Fibroblast of skin of scalp (primary cell): ENCODE measurements at places on chromosomes 5 and 9.
A peak's percentile ranks its signal among the peaks of the same experiment; 100 is the strongest.

- DNase-seq = no peak
These were observed 519 bp downstream of the HSPA5 start for GRCh38 chr9:125240649-125240999.

DNA sequence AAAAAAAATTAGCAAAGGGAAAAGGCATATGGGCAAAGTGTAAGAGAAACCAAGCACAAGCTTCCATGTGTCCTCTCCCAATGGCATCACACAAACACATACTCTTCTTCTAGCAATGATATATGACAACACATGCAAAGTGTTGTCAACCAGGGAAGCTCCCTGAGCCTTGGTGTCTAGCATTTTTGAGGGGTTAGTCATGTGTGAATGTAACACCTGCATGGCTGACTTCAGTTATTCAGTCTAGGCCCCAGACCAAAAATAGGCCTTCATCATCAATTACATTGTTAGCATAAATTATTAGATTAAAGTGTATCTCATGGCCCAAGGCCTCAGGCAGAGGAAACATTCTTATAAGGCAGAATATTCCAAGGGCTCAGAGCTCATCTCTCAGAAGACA lies 450.0 kb downstream of the TLE1 start:
- no peak for DNase-seq

DNA sequence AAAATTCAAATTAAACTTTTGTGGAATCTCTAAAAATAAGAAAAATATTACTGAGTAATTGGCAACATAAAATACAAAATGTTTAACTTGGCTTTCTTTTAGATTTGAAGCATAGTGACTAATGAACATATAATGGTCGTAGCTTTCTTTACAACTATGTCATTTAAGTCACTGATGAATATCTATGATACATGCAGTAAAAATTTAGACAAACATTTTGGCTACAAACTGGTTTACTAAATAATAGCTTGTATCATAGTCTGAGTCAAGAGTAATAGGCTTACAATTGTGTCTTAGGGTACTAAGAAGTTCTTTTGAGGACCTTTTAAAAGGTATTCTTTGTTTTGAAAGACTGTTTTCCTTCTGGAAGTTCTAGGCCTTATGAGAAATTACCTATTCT lies 2.0 kb upstream of the APC start:
- DNase-seq = peak; percentile 68

GRCh38 chr9:69299826-69300225 lies 25.2 kb upstream of the ENTREP1 start:
- no peak for DNase-seq

DNA sequence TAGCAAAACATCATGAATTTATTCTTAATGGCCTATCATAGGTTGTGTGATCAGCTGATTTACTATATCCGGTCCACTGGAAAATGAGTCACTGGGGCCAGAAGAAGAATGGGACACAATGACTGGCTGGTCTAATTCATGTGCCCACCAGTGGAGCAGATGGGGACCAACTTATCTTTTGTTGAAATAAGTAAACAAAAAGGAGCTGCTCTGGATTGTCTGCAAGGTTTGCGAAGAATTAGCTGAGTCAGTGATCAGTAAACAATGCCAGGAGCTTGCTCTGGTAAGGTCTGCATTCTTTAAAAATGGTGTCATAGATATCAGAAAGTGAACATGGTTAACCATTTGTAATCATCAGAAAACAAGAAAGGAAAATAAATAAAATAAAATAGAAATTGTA lies 128.0 kb downstream of the RASEF start:
- peak; percentile 16 for DNase-seq

GRCh38 chr9:134026581-134026980 lies 1.3 kb downstream of the BRD3OS start:
- no peak for DNase-seq

DNA sequence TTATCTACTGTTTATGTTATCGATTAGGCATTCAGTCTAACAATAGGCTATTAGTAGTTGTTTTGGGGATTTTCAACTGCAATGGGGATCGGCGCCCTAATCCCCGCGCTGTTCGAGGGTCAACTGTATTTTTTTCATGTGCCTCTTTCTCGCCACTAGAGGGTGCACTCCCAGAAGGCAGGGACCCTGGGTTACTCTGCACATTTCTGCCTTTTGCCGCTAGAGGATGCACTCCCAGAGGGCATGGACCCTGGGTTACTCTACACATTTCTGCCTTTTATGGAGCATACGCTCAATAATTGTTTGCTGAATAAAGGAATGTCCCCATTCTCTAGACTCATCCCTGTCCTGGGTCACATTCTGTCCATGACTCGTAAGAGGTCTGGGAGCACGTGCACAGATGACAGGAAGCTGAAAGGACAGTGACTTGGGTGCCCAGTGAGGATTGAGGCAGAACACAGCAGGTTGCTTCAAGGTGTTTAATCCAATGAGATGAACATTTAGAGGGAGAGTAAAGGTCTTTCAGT lies 27.9 kb upstream of the RECK start:
- peak; percentile 84 for DNase-seq

- no peak for DNase-seq
These were observed 262.9 kb upstream of the DMAC1 start for GRCh38 chr9:8062459-8062858.

GRCh38 chr5:157059093-157059539 lies at the start of gene HAVCR1:
Gene HAVCR1, minus strand, starts transcription at chr5:157059116. Its CDS starts 1,173 bp downstream, at chr5:157057943.
- no peak for DNase-seq
